Endodermal cell (in vitro differentiated cells): ENCODE measurements at places on chromosomes 12 and 14. TPM values are rescaled to one million over a fixed set of nuclear protein-coding genes. Genes with fewer than 3 reads are reported as not detected.

GRCh38 chr14:76955575-76956315 lies 72.8 kb downstream of the IRF2BPL start:
- peak; percentile 84 for DNase-seq
- peaks cover under 1% of the 10 kb centered on the region for H3K27me3 ChIP-seq
- H3K4me1 ChIP-seq = peaks cover 21% of the 10 kb centered on the region
- H3K36me3 ChIP-seq = no peaks in the 10 kb centered on the region
- peak overlapping the region; percentile 99 for H3K27ac ChIP-seq
- peak overlapping the region; percentile 50 for H3K4me3 ChIP-seq

GRCh38 chr14:102362084-102362483 lies 606 bp downstream of the CINP start:
- no peaks in the 10 kb centered on the region for H3K27me3 ChIP-seq
- peaks cover 5% of the 10 kb centered on the region for H3K4me1 ChIP-seq
- H3K36me3 ChIP-seq = peaks cover 12% of the 10 kb centered on the region
- peak overlapping the region; percentile 99 for H3K4me3 ChIP-seq

ARL6IP4 gene
- total RNA-seq = 136 and 149 TPM in 2 replicates

DNA sequence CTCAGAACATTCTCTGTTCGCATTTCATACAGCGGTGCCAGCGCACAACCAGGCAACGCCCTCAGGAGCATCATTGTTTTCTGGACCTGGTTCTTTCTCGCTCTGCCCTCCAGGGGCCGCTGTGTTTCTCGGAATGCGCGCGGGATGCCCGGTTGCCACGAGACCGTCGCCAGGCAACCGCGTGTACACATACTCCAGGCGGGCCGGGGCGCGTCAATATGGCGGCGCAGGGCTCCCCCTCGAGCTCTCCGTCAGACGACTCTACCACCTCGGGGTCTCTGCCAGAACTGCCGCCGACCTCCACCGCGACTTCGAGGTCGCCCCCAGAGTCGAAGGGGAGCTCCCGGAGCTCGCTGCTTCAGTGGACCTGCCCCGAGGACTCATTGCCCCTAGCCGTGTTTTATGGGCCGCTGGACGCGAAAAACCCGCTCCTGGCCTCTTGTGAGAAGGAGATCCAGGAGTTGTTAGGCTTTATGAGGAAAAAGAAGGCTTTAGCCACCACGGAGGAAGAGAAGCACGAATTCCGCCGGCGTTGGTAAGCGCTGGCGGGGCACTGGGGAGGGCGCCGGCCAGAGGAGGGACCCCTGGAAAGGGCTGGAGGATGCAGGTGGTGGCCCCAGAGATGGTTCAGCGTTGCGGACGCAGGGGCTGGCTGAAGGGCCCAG lies at the start of gene CFAP54:
CFAP54 (plus strand) TSS at position 186 of the 665 bp plus-strand sequence; CDS start at position 219, 33 bp downstream.
- peak; percentile 99 for DNase-seq
- H3K27me3 ChIP-seq = peaks cover 30% of the 10 kb centered on the region
- H3K36me3 ChIP-seq = no peaks in the 10 kb centered on the region

DNA sequence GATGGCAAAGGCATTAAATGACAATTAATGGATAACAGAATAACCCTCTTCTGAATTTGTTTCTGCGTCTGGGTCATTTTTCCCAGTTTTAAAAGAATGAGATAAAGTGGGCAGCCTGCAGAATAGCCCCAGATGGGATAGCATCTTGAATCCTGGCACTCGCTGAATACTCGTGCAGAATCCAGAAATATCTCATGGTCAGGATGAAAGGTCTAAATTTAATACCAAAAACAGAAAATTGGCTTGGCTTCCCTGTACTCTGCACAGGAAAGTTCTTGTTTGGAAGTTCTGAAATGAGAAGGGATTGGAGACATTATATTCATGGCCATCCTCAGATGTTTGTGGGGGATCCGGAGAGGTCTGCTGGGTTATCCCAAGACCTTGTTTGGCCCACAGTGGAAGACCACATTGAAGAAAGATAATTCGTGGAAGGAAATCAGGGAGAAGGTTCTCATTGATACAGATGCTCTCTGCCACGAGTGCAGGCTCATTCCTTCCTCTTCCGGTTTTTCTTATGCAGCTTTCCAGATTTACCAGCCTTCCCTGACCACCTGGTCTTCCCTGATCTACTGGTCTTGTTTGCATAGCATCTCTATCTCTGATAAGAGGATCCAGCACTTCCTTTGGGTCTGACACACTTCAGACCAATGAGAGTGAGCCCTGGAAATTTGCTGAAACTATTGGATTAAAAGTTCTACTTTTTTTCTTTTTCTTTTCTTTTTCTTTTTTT lies 6.0 kb upstream of the IFT81 start:
- H3K36me3 ChIP-seq = no peaks in the 10 kb centered on the region
- no peaks in the 10 kb centered on the region for H3K27me3 ChIP-seq
- DNase-seq = no peak
- no peak overlapping the region for H3K4me3 ChIP-seq
- H3K27ac ChIP-seq = no peak overlapping the region

DNA sequence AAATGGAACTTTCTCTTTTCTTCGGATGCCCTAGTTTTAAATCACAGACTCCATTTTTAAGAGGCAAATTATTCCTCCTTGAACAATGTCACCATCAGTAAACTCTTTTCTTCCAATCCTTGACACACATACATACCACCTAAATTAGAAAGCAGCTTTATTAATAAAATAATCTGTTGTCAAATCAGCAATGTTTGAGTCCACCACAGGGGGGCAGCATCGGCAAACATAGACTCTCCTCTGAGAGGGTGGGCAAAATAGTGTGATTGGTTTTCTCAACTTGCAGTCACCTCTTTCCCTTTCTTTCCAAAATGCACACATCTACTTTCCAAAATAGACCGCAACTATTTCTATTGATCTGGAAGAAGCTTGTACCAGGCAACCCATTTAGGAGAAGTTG lies 438.4 kb upstream of the OR4E1 start:
- DNase-seq = peak; percentile 71
- H3K4me1 ChIP-seq = no peaks in the 10 kb centered on the region
- H3K27me3 ChIP-seq = no peaks in the 10 kb centered on the region

- peaks cover 6% of the 10 kb centered on the region for H3K4me1 ChIP-seq
- no peak overlapping the region for H3K4me3 ChIP-seq
- H3K27ac ChIP-seq = no peak overlapping the region
- H3K36me3 ChIP-seq = no peaks in the 10 kb centered on the region
These were observed 372.6 kb downstream of the BCL11B start for GRCh38 chr14:98899441-98899840.

- H3K4me3 ChIP-seq = no peak overlapping the region
- DNase-seq = no peak
- H3K36me3 ChIP-seq = no peaks in the 10 kb centered on the region
- H3K27me3 ChIP-seq = peaks cover 20% of the 10 kb centered on the region
These were observed 74.7 kb downstream of the LLPH start for GRCh38 chr12:66055837-66056319.

NOVA1 gene
- total RNA-seq = 22.7 to 29.5 TPM (median 25.5 TPM) in 3 replicates

- H3K36me3 ChIP-seq = no peaks in the 10 kb centered on the region
- peak; percentile 77 for DNase-seq
These were observed 67.8 kb downstream of the CAPZA3 start for GRCh38 chr12:18805516-18806248.

GRCh38 chr14:80404413-80404812 lies 193.1 kb upstream of the DIO2 start:
- peak; percentile 59 for DNase-seq
- no peaks in the 10 kb centered on the region for H3K36me3 ChIP-seq
- H3K4me1 ChIP-seq = no peaks in the 10 kb centered on the region
- no peaks in the 10 kb centered on the region for H3K27me3 ChIP-seq
- H3K27ac ChIP-seq = no peak overlapping the region

KCNH3 gene
- 1.5 and 1.8 TPM in 2 replicates for total RNA-seq

DNA sequence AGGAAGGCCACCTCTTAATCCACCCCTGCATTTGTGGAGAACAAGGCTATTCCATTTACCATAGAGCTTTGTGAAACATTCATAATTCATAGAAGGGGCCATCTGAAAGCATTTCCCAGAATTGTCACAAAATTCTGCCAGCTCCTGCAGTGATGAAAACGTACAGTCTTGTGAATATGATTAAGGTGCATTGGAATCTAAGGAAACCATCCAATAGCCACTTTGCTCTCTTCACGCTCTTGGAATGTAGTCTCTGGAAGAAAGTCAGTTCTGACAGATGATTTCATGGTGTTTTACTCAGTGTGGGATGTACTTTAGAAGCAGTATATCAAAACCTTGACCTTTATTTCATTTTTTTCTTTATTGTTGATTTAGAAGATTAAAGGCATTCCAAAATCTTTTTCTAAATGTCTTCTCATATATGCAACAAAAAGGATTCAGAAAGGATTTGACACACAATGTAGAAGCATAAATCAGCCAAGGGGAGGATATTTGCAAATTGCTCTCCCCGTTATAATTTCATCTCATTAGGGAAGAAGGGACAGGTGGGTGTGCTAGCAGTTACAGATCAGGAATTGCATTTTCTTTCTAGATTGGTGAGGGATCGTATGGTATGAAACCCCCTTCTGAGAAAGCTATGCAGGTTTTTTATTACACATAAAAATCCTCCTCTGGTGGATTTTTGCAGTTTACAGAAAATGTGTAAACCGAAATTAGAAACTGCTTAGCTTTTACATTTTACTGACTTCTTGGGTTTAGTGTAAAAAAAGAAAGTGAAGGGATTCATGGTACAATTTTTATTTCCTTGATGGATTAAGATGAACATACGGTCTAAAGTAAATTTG lies 390.2 kb downstream of the LRIG3 start:
- no peak overlapping the region for H3K4me3 ChIP-seq
- no peaks in the 10 kb centered on the region for H3K27me3 ChIP-seq
- no peak overlapping the region for H3K27ac ChIP-seq
- no peaks in the 10 kb centered on the region for H3K4me1 ChIP-seq
- no peak for DNase-seq
- no peaks in the 10 kb centered on the region for H3K36me3 ChIP-seq

GRCh38 chr12:25382311-25383106 lies 131.8 kb upstream of the KRAS start:
- DNase-seq = no peak
- no peak overlapping the region for H3K4me3 ChIP-seq
- no peaks in the 10 kb centered on the region for H3K27me3 ChIP-seq
- H3K36me3 ChIP-seq = no peaks in the 10 kb centered on the region
